ENCODE measurements at places on chromosomes 5 and 9.

DNA sequence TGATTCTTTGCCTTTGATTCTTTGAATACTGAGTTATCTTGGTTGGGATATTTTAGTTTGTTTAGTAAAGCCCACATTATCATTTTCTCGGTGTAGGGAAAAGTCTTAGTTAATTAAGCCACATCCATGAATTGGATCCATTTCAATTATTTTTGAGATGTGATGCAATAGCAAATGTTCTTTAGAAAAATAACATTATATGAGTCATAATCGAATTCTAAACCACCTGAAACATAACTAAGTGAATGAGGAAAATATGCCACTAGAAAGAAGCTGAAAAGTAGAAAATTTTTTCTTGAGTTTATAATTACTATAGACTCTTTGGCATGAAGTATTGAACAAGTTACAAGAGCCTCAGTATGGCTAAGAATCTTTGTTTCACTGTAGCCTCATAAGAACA, 17.5 kb upstream of the CCDC192 start:
- no peak for DNase-seq

DNA sequence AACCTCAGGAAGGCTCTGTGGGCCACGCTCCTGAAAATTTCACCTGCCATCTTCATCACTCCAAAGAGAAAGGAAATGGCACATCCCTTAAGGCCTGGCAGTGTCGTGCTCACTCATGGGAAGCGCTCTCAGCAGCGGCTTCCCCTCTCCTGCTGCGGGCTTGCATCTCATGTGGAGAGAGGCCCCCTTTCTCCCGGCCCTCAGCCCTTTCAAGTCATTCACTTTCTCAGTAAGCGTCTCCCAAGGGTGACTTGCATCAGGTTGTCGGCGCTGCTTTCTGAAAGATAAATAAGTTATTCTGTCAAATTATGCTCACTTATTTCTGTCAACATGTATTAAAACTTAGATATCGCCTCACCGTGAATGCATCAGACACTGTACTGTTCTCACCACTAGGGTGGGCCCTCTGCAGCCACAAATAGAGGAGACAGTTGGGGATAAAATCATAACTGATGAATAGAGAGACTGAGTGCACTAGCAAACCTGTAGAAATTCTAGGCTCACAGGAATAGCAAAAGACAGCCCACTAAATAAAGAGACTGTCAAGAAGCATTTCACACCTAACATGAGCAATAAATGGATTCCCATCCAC, 174.6 kb downstream of the RFK start:
- no peak for DNase-seq

DNA sequence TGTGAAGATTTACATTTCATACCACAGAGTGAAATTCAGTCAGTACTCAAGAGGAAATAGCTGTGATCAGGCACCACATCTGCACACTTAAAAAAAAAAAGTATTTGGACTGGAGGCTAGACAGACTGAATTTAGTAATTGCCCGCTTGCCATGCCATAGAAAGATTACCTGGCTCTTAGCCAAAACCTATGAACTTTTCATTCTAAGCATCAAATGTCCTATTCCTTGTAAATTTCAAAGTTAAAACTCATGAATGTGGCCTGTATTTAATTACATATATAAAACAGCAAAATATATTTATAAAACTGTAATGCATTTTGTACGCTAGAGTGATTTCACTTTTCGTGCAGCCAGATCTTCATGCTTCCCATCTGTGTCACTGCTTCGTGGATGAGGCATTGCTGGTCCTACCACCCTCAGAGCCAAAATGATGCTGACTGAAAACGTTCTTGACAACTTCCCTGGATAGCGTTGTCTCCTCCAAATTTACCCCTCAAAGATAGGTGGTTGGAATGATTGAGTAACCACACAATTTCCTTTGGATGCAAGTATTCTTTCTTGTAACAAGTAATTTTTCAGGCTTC, 447.9 kb upstream of the SGCD start:
- DNase-seq, result no peak

DNA sequence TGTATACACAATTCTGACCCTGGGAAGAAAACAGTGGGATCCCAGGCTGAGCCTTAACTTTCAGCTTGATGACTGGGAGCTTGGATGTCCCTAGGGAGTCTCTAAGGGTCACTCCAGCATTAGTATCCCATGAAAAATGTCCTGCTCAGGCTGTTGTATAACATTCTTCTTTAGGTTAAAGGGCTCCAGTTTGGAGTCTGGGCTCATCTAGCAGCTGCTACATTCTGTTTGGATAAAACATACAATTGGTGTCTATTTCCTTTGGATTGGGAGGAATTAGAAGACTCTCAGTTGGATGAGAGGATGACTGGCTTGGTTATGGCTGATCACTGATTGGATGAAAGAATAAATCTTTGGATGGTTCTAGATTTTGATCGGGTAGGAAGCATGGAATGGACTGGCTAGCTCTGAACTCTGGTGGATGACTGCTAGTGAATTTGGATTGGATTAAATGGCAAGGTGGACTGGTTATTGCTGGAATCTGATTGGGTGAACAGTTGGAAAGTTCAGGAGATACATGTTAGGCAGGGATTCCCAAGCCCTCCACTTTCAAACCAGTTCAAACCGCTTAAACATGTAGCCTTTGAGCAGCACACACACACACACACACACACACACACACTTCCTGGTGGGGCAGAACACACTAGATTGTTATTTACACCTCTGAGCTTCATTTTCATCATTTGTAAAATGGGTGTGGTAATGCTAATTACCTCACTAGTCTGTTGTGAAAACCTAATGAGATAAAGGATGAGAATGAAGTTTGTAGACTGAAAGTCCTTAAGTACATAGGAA, 7.1 kb upstream of the MYOZ3 start:
- DNase-seq, result no peak

DNA sequence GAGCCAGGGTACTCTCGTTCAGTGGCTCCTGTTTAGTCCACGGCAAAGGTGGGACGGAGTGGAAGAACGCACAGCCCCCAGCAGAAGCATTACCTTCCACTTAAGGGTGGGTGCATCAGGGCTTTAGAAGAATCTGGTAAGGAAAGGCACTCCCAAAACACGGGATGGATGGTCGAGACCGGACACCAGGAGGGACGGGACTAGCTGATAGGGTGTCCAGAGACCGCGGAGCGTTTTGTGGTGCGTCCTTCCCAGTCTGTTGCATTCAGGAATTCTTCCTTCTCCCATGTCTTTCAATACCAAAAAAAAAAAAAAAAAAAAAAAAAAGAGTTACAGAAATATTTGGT, 545 bp upstream of the CTSV start:
- no peak for DNase-seq

GRCh38 chr5:59864718-59865117, 28.8 kb downstream of the PDE4D start:
- no peak for DNase-seq

DNA sequence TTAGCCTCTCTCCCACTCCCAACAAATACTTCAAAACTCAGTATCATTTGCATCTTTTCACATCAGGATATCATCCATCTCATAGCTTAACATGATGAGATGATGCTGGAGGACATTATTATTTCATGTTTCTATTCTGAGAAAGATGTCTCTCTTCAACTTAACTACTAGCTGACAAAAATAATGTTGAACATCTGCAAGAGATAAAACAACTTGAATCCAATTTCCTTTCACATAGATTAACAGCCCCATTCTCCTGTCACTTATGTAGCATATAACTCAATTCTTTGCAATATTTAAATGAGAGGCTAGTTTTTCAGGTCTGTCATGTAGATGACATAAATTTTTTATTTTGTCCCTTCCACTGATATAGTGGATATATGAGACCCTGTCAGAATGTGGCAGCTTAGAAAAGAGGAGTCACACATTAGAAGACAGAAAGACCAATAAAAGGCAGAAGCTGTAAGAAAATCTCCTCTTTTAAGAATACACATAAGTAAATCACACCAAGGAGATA, 239.2 kb upstream of the KIF2A start:
- DNase-seq, result no peak

DNA sequence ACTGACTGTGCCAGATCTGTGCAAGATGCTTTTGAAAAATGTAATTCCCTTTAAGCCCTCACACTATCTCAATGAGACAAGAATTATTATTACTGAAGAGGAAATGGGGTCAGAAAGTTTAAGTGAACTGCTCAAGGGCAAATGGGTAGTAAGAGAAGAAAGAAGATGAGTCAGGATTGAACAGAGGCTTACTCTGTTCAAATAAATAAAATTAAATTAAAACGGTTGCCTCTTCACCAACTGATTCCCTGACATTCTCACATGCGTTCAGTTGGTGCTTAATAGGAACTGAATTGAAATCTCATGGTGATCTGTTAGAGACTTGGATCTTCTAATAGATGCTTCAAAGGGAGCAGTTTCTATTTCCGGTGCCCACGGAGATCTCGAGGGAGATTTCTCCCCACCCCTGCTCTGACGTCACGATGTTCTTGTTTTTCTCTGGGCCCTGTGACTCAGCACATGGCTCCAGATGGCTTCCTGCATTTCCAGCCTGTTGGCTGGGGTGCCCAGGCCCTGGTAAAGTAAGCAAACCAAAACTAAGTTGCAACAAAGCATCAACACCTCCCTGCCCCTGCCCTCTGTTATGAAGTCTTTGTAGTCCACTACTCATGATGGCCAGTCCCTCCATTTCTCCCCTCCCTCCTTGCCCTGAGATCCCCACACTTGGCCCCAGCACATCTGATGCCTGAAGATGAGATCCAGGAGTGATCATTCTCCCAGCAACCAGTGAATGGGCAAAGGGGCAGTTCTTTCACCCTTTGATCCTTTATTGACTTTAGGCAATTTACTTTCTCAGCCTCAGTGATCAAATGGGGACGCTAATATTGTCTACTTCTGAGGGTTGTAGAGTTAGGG, 106.1 kb upstream of the CPEB4 start:
- DNase-seq, result peak; percentile 46

- peak; percentile 7 for DNase-seq
Measured at GRCh38 chr9:13432904-13433303, 153.4 kb upstream of the MPDZ start.

DNA sequence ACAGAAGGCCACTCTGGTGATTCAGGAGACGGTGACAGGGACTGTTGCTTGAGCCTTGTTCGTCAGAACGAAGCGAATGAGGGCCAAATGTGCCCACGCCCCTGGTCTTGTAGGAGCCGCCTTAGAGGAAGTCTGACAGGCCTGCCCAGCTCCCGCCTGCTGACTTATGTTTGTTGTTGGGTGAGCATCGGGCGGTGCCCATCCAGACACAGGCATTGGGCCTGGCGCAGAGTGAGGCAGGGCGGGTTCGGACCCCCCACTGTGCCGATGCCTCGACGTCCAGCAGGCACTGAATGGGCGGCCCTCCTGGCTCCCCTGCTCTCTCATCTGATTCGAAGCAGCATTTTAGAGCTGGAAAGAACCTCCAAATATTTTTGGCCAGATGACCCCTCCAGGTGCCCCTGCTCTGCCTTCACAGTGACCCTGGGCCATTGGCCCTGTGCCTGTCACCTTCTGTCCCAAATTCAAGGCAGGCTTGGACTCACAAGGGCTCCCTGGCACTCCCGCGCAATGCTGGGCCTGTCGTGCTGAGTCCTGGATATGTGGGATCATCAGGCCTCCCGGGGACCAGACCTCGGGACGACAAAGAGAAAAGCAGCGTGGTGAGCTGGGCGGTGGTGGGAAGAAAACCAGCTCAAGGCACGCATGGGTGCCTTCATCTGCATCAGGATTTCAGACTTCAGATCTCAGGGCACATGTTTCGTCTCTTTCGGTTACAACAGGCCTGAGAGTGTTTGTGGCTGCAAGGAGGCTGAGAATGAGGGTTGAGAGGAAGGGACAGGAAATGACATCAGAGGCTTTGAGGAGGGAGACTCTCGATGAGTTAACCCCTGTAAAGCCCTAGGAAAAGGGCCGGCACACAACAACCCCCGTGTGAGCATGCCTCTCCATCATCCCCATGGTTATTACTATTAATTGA, 37.1 kb upstream of the OLFM1 start:
- no peak for DNase-seq

DNA sequence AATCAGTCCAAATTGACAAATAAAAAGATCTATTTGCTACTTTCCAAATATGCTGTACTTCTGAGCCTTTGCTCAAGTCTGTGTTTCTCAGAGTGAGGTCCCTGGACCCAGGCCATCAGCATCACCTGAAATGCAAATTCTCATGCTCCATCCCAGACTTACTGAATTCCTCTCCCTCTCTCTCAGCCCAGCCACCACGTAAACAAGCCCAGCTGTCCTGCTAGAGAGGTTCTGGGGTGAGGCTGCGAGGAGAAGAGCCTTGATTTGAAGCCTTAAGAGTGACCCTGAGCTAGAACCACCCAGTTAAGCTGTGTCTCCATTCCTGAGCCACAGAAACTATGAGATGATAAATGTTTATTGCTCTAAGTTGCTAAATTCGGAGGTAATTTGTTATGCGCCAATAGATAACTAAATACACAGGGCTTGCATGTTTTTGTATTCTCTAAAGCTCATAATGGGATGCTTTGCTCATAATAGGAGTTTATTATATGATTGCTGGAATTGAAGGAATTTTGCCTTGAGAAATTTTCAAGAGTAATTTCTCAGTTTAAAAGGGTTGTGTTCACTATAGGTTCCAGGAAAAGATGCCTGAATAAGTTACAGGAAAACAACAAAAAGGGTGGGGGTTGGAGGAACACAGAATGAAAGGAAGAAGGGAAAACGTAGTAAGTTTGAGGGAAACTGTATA, 98.9 kb upstream of the SPATA31D4 start:
- no peak for DNase-seq

- DNase-seq, result no peak
Measured at GRCh38 chr5:13910637-13911288, 33.7 kb downstream of the DNAH5 start.

- no peak for DNase-seq
Measured at GRCh38 chr5:114477816-114478334, 116.0 kb downstream of the KCNN2 start.

DNA sequence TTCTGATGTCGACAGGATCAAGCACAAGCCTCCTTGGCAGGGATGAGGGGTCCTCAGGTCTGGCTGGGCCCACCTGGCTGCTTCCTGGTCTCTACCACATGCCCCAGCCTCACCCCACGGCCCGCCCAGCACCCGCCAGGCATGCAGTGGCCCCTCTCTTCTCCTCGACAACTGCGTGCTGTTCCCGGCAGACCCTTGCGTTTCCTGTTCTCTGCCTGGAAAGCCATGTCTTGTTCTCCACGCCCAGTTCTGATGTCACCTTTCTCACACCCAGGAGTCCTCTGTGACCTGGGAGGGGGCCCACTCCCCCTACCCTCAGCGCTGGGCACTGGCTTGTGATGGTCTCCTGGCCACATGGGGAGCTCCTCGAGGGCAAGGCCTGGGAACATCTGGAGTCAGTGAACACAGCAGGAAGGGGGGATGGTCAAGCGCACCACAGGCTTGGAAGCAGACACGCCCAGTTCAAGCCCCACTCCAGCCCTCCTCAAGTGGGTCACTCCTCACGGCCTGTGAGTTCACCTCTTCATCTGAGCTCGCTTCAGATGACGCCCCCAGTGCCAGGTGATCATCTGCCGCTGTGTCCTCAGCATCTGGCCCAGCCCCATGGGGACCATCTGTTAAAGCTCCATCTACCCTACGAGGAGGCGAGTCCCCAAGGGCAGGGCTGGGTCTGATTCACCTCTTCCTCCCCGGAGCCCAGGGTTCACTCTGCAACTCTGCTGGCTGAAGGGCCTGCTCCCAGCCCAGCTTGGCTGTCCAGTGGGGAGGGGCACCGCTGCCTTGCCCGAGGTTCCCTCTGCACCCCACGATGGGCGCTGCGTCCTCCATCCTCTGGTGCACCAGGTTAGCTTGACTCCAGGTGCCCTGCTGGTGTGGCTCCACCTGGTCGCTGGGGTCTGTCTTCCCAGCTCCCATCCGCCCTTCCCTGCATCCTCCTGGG, 133.2 kb upstream of the PHYKPL start:
- DNase-seq, result no peak

Data from GF-D8 (cell line).